Stimulated activated CD8-positive, alpha-beta memory T cell treated with anti-CD3 and anti-CD28 coated beads, Interleukin-7, amount 100 ng/mL, for 1 hour (primary cell): ENCODE measurements at places on chromosomes 3 and 15.

GRCh38 chr15:36912311-36912712 lies 188.0 kb downstream of the MEIS2 start:
- no peak for DNase-seq

DNA sequence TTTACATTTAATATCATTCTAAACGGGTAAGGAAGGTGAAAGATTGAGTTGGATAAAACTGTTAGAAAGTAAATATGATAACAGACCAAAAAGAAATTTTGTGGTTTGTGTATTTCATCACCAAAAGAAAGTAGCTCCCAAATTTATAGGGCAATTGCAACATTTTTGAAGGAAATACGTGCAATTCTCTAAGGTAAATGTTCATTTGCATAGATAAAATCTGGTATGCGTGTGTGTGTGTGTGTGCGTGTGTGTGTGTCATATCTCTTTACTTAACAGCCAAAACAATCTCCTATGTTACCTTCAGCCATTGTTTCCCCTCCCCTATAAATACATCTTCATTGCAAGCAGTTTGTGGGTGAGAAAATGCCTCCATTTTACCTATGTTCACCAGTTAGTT lies 208.4 kb downstream of the TNIK start:
- DNase-seq = no peak

GRCh38 chr3:155053756-155054155 lies 26.4 kb upstream of the MME start:
- DNase-seq = no peak

GRCh38 chr15:60087561-60087960 lies 83.5 kb downstream of the FOXB1 start:
- no peak for DNase-seq

DNA sequence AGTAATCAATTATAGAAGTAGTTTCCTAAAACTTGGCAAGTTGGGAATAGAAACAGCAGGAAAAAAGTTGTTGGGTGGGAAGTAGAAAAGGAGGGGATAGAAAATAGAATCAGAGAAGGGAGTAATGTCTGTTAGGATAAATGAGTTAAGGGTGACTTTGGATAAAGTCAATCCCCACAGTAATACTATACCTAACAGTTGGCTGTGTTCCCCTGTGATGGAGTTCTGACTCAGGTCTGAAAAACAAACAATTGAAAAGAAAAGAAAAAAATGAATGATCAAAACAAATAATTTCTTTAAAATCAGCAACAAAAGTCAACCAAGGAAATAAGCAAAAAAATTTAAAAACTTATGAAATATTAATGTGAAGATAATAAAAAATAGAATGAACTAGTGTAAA lies 50.3 kb downstream of the EMC4 start:
- no peak for DNase-seq
